ENCODE measurements at places on chromosomes 5 and 9.

DNA sequence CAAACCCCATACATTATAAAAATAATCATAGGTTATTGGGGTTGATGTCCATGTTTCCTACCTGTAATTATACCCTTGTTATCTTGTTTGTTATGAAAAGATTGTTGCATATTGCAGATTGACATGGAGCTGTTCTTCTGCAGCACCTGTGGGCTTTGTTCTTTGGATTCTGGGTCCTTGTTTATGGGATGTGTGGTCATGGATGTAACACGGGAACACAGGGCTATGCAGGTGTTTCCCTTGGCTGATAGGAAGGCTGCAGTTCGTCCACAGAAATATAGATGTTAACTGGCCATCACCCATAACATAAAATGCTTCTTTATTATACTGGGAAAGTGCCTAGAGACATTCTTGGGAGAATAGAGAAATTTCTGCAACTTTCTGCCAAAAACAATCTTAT is 77.9 kb downstream of the FBXL7 start:
- no peak for DNase-seq

- no peak for DNase-seq
Measured at GRCh38 chr5:42715785-42716184, 40.8 kb upstream of the CCDC152 start.

GRCh38 chr9:127903557-127904475 is 4.4 kb upstream of the ST6GALNAC6 start:
- no peak for DNase-seq

DNA sequence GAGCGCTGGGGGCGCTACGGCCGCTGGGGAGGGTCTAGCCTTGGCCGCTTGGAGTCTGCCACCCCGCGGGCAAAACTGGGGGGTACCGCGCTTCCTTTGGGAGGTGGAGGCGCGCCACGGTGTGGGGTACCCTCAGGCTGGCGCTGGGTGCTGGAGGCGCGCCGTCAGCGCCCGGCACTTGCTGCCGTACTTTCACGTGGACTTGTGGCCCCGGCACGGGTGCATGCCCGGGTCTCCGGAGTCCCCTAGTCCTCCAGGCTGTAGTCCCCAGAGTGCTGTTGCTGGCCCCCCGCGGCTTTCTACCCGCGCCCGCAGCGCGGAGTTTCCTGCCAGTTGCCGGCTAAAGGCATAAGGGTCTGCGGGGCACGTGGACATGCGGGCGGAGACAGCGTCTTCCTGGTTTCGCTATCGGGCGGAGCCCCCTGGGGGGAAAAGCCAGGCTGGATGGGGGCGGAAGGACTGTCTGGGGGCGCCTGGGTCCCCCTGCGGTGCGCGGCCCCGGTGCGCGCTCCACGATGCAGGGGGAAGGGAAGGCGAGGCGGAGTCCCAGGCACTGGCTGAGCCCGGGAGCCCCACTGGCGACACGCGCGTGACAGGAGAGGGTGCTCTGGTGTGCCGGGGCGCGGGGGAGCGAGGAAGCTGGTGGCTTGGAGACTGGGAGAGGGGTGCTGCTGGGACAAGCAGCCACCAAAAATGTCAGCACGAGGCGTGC is 666 bp downstream of the PPARGC1B start:
- DNase-seq: no peak

- DNase-seq: no peak
Measured at GRCh38 chr5:57435701-57436134, 46.9 kb downstream of the ACTBL2 start.
